Stimulated activated CD8-positive, alpha-beta memory T cell treated with anti-CD3 and anti-CD28 coated beads, Interleukin-4, amount 100 ng/mL, for 4 hours (primary cell): ENCODE measurements at places on chromosomes 11 and 22.

GRCh38 chr22:24105013-24105360 is 76.3 kb upstream of the SUSD2 start:
- no peak for DNase-seq

DNA sequence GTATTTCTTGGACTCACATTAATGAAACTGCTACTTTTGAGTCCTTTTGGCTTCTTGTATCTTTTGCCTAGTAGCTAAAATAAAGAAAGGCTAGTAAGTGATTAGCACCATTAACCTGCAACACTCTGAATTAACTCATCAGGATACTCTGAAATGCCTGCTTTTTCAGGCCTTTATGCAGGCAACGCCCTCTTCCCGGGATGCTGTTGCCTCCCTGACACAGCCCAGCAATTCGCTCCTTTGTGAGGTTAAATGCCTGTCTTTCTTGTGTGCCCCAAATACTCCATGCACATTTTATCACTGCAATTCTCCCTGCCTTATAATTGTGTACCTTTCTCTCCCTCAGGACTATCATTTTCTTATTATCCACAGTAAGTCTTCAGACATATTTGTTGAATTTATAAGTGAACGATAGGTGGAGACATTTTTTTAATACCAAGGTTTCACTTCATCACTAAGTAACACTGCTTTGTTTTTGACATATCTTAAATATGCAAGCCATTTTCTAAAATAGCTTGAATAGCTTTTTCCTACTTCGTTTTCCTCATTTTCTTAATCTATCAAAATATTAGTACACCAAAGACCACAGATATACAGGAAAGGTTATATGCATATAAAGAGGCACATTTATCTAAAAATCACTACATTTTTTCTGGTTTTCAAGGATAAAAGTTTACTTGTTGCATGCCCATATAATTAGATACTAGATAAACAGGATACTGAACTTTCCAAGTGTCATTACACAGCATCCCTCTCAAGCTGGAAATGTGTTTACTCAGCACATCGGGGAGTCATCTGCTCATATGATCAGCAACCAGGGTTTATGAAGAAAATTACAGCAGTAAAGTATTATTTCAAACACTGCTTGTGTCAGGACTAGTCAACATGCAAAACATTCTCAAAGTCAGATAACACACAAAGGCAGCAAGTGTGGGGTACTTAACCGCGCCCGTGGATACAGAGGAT is 48.5 kb upstream of the DDI1 start:
- DNase-seq = no peak

DNA sequence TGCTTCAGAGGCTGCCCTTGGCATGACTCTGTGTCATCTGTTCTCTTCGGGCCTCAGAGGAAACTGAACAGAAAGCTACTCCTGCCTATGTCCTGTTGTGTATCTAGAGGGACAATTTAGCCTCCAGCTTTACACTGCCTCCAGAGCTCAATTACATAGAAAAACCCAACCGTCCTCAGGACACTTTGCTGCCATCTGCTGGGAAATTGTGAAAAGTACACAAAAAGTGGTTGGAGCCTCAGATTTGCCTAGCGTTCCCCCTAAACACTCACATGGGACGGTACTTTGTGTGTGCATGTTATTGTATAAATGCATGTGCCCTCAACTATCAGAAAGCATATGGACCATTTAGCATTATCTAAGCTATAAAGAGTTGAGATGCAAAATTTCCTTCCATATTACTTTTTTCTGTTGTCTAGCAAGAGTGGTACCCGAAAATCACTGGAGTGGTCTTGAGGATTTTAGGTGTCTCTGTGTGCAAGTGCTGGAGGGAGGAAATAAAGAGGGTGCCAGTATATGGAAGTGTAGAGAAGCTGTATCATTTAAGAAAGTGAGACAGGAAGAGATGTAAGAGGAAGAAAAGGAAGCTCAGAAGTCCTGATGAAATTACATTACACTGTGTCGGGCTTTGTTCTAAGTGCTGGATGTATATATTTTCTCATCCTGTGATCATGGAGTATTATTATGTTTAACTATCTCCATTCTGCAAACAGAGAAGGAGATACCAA is 8.7 kb upstream of the MS4A4E start:
- DNase-seq = no peak

DNA sequence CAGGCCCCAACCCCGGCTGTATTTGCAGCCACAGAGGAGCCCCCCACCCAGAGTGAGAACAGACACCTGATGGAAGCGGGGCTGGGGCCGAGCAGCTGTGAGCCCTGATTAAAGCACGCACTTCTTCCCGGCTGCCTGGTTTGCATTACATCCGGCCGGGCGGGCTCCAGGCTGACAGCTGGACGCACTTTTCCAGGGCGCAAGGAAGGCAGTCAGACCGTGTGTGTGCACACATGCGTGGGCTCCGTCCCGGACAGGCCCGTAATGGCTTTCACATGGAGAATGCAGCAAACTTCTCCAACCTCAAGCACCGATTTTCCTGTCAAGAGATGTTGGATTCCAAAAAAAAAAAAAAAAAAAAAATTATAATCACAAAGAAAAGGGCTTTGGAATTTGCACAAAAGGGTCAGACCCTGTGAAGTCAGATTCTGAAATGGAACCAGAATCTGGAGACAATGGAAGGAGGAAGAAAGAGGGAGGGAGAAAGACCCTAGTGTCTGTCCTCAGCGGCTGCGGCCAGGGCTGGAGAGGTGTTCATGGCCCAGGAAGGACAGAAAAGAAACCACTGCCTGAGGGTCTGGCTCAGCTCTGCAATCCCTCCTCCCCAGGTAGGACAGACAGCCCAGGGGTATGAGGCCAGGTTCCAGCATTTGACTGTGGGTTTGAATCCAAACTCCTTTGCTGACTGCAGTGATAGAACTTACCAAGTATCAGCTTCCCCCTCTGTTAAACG is 365.5 kb downstream of the MN1 start:
- no peak for DNase-seq

GRCh38 chr11:63611395-63611747 is 2.9 kb downstream of the PLAAT3 start:
- DNase-seq = no peak

- no peak for DNase-seq
Measured at GRCh38 chr11:36426226-36426848, 83.7 kb downstream of the TRAF6 start.

GRCh38 chr22:35457729-35458546 is 58.0 kb downstream of the MCM5 start:
- no peak for DNase-seq

- DNase-seq = no peak
Measured at GRCh38 chr11:30605036-30605605, 19.0 kb upstream of the MPPED2 start.

DNA sequence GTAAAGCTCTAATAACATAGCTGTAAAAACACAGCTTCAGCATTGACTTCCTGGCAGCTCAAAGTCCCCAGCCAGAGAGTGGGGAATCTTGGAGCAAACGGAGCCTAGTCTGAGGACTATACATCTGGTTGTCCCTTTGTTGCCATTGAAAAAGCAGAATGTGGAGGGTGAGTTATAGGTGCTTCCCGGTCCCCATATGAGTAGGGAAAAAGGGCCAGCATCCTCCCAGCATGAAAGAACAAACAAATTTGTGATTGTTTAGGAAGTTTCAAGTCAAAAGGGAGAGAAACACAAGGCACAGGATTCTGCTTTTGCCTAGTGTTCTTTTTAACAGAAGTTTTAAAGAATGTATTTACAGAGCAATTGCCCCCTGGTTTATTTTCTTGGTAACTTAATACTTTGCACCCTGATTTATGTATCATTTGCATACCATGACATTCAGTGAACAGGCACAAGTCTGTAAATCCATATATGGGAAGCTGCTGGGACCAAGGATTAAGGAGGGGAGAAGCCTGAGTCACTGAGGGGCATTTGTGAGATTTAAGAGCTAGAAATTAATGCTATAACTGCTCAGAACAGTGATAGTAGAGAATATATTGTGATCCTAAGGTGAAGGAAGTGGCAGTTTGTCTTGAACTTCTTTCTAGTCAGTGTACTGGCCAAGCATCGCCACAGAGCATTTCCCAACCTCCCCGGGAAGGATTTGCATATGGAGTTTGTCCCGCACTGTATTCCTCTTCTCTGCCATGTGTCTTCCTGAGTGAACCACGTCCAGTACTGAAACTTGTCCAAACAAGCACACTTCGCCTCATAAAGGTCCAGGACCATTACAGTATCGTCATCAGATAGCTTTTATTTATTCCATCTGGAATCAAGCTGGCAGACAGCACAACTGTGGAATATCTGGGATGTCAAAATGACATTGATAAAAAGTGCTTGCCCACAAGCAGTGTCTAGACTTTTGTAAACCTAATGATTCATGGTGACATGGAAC is 103.0 kb downstream of the DBX1 start:
- DNase-seq = no peak

GRCh38 chr11:126722956-126723664 is 277.5 kb downstream of the KIRREL3 start:
- no peak for DNase-seq

- DNase-seq = no peak
Measured at GRCh38 chr11:128042290-128042751, 545.0 kb downstream of the ETS1 start.

- DNase-seq = no peak
Measured at GRCh38 chr22:33111491-33111890, 53.3 kb upstream of the SYN3 start.

DNA sequence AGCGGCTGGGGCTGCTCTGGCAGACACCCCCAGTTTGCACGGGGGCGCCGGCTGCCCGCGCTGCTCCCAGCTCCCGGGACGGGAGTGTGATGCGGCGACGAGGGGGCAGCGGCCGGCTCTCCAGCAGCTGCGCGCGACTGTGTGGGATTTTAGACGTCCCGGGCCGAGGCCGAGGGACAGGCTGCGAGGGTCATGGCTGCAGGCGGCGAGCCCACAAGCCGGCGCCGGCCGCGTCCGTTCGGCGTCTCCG is 159 bp downstream of the FZD4 start:
- DNase-seq = no peak

DNA sequence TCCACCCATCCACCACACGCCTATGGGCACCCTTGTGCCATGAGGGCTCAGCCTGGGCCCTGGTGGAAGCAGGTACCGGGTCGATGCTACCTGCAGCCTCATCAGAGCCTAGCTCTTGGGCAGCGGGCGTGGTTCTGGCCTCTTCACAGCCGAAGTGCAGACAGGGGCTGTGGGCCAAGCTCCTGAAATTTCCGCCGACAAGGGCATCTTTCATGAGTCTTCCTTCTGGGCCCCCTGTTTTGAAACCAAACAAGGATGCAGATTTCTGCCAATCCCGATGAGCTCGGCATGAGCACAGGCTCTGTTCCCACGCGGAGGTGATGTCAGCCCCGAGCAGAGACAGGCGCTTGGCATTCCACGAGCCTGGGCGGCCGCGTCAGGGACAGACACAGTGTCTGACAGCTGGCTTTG is 22.6 kb upstream of the MGAT3 start:
- DNase-seq = no peak

GRCh38 chr11:1082728-1083620 is 8.3 kb downstream of the MUC2 start:
- DNase-seq = no peak

- no peak for DNase-seq
Measured at GRCh38 chr11:74948546-74948897, 369 bp downstream of the XRRA1 start.
